ENCODE measurements at places on chromosomes 13 and 19. TPM values are rescaled to one million over a fixed set of nuclear protein-coding genes. Genes with fewer than 3 reads are reported as not detected.
A peak's percentile ranks its signal among the peaks of the same experiment; 100 is the strongest.

Gene SUGT1
- total RNA-seq = 52.5 TPM

Gene CGB8
- not detected for total RNA-seq

Gene ZBTB32
- total RNA-seq = 410 TPM

Gene ATP4B
- total RNA-seq = not detected

Gene OR7G3
- total RNA-seq = not detected

Gene FLT3LG
- 57.7 TPM for total RNA-seq

Gene NCAN
- total RNA-seq = not detected

Gene POU4F1
- total RNA-seq = 0.20 TPM

Gene ZNF837
- total RNA-seq = 1.5 TPM

Gene IGFL3
- total RNA-seq = not detected

- no peak for DNase-seq
Observed at GRCh38 chr13:91045351-91046034, 302.0 kb upstream of the MIR17HG start.

GRCh38 chr13:29496241-29496712 is 99.2 kb downstream of the SLC7A1 start:
- no peak for DNase-seq

DNA sequence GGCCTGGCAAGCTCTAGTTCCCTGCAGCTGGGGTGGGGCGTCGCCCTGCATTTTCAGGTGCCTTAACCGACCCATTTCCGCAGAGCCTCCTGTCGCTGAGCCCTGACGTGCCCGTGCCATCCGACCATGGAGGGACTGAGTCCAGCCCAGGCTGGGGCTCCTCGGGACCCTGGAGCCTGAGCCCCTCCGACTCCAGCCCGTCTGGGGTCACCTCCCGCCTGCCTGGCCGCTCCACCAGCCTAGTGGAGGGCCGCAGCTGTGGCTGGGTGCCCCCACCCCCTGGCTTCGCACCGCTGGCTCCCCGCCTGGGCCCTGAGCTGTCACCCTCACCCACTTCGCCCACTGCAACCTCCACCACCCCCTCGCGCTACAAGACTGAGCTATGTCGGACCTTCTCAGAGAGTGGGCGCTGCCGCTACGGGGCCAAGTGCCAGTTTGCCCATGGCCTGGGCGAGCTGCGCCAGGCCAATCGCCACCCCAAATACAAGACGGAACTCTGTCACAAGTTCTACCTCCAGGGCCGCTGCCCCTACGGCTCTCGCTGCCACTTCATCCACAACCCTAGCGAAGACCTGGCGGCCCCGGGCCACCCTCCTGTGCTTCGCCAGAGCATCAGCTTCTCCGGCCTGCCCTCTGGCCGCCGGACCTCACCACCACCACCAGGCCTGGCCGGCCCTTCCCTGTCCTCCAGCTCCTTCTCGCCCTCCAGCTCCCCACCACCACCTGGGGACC is 1.2 kb downstream of the ZFP36 start:
- peak; percentile 83 for DNase-seq

GRCh38 chr13:109547942-109548341 is 238.4 kb downstream of the IRS2 start:
- DNase-seq = no peak

DNA sequence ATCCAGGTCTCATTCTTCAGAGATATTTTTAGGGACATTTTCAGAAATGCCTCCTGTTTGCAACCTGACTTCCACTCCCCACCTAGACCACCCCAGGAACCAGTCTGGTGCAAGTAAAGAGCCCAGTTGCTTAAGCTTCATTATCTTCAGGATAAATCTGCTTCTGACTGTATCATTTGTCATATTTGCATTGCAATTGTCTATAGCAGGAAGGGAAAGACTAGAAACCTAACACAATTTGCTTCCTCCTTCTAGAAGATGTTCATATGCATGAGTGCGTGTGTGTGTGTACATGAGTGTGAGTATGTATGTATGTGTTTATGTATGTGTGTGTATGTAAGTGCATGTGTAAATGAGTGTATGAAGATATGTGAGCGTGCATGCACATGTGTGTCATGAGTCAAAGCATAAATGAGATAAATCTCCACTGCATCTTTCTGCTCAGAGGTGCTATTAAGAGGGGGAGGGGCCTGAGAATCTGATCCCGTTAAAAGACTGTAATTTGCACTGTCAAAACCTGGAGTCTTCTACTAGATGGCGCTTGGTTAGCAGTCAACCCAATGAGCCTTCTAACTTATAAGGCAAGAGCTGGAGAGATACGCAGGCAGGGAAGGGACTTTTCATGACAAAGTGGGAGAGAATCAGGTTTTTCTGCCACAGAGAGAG is 178.8 kb upstream of the KL start:
- no peak for DNase-seq

DNA sequence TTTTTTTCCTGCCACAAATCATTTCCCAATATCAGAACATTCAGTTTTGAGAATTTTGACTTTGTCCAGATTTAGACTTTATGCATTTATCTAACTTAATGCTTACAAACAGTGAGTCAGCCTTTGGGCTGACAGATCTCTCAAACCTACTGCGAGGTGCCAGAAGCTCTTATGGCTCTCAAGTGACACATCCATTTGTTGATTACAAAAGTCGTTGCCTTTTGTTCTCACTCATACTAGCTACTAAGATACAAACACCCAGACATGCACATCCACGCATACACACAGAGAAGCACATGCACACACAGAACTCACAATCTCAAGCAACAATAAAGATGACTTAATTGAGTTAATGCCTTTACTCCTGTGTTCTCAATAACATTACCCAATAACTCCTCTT is 1147.5 kb downstream of the DIAPH3 start:
- DNase-seq = no peak

DNA sequence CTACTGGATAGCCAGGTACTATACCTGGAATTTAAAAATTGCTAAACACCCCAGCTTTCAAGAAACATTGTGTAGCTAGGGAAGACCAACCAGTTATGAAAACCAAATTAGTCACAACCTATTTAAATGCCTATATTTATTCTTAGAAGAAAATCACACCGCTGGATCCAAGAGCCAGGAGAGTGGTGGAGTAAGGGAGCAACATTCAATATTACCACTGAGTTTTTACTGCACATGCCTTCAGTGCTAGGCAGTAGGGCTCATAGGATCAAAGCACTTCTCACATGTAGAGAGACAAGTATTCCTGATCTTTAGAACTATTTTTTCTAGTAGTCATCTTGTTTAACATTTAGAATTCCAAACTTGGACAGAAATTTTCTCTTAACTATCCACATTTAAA is 11.2 kb downstream of the ITM2B start:
- DNase-seq = no peak

GRCh38 chr19:32422435-32422834 is 16.9 kb downstream of the DPY19L3 start:
- DNase-seq = no peak

DNA sequence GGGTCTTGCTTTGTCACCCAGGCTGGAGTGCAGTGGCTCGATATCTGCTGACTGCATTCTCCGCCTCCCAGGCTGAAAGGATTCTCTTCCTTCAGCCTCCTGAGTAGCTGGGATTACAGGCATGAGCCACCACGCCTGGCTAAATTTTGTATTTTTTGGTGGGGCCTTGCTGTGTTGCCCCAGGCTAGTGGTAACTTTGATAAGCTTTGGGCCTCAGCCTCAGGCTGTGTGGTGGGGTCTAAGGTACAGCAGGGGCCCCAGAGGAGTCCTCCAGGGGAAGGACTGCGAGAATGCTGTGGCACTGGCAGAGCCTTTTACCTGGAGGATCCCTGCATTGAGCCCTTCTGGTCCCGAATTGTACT is 7.2 kb downstream of the DOT1L start:
- no peak for DNase-seq

DNA sequence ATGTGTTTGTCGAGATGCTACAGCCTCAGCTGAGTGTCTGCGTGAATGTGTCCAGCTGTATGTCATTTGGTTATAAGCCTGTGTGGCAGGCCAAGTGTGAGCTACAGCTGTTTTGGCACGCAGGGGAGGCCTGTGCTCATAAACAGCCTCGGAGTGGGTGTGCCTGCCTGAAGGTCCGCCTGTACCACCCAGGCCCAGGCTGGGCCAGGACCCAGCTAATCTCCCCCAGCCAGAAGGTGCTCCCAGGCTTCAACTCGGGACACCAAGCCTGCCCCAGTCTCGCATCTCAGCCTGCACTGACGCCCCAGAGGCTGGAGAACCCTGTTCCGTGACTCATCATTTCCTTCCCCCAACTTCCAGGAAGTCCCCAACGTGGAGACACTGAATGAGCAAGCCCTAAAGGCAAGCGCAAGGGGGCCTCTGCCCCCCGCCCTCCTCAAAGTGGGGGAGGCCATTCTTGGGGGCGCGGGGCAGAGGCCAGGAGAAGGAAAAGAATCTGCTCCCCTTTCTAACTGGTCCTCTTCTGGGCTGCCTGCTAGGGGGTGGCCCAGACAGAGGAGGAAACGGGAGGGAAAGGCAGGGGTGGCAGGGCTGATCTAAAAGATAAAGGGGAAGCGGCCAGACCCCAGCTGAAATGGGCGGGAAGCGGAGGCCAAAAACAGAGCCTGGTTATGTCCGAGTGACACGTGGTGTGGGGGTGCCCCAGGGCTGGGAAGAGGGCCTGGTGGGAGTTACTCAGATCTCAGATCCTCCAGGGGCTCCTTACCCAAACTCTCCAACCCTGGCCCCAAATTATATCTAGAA is 2.0 kb downstream of the SLC1A5 start:
- DNase-seq = peak; percentile 94

DNA sequence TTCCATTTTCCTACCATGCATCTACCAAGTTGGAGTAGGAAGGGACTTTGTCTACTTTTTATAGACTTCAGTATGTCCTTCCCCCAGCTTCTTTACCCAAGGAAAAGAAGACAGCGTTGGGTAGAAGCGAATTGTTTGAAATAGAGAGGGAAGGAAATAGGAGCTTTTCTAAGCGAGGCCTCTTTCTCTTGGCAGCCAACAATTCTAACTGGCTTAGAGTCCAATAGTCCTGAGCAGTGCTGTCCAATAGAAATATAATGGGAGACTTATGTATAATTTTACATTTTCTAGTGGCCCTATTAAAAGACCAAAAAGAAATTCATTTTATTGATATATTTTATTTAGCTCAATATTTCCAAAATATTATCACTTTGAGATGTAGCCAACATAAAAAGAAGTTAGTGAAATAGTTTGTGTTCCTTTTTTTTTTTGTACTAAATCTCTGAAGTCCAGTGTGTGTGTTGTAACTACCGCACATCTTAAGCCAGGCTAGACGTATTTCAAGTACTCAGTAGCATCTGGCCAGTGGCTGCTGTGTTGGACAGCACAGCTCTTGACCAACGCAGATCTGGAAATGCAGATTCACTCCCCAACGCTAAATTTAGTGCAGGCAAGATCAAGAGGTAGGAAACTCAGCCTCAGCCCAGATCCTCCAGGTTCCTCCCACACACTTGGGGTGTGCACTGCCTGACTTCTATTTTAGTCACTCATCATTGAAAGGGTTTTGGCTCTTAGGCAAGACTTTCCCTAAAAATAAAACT is 179.2 kb downstream of the SHISA2 start:
- peak; percentile 50 for DNase-seq

- no peak for DNase-seq
Observed at GRCh38 chr13:102267191-102267590, 134.7 kb downstream of the FGF14 start.

GRCh38 chr13:109728791-109729731 is 57.3 kb downstream of the IRS2 start:
- no peak for DNase-seq

DNA sequence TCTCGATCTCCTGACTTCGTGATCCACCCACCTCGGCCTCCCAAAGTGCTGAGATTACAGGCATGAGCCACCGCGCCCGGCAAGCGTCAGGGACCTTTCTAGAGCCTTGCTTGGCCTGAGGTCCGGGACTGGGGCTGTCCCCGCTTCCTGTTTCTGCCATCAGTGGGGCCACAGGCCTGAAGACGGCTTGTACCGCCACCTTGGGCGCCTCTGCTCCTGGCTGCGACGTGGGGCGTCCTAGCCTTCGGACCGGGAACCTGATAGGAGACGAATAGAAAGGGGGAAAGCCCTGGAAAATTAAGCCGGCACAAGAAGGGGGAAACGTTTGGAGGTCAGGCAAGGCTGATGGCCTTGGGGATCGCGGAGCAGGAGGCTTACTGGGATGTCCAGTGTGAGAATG is 35.1 kb downstream of the RNF6 start:
- peak; percentile 36 for DNase-seq

- DNase-seq = no peak
Observed at GRCh38 chr19:29858621-29859020, 46.8 kb downstream of the CCNE1 start.

Measured in activated CD8-positive, alpha-beta T cell treated with anti-CD3 and anti-CD28 coated beads for 36 hours (primary cell).